ENCODE measurements at places on chromosomes 16 and 17. TPM values are rescaled to one million over a fixed set of nuclear protein-coding genes. Genes with fewer than 3 reads are reported as not detected.

DNA sequence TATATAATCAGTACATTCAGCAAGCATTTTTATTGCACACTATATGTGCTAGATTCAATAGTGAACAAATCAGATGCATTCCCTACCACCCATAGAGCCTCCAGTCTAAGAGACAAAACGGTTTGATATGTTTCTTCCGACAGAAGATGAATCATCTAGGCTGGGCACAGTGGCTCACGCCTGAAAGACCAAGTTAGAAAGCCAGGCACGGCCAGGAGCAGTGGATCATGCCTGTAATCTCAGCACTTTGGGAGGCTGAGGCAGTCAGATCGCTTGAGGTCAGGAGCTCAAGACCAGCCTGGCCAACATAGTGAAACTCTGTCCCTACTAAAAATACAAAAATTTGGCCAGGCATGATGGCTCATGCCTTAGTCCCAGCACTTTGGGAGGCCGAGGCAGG lies 18.3 kb upstream of the COPRS start:
- DNase-seq, result no peak

- DNase-seq, result peak; percentile 58
These were observed 17.4 kb upstream of the COL1A1 start for GRCh38 chr17:50218771-50219315.

- DNase-seq, result peak; percentile 86
These were observed 126.5 kb downstream of the ENGASE start for GRCh38 chr17:79201119-79201518.

- no peak for DNase-seq
These were observed 87.2 kb downstream of the NOG start for GRCh38 chr17:56680676-56681075.

Gene MEFV
- not detected for total RNA-seq

Gene VTN
- 2.5 TPM for total RNA-seq

All from endodermal cell (in vitro differentiated cells).